ENCODE measurements at places on chromosomes 3 and 15.

DNA sequence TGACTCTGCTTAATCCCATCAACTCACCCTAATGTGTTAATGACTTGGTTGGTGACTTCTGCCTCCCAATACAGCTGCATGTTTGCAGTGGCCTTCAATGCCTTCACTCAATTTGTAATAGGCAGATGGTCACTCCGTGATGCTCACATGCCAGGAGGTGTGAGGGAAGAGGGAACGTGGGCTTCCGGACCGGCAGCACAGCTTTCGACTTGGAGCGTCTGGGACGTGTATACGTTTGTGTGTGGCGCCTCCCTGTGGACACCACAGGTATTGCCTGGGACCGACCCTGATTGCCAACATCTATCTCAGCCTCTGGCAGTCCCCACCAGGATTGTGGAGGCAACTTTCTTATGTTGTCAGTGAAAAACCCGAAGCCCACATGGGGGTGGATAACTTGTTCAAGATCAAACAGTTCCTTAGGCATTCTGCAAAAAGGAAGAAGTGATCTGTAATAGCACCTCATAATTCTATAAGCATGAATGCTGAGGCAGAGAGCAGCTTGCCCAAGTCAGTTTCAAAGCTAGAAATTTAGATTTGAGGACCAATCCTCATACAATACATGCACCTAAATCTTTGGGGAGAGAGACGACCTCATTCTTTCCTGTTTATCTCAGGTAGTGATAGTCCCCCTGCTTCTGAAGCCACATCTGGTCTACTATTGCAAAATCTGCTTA, 16.9 kb downstream of the MRPL46 start:
- peak; percentile 46 for DNase-seq

DNA sequence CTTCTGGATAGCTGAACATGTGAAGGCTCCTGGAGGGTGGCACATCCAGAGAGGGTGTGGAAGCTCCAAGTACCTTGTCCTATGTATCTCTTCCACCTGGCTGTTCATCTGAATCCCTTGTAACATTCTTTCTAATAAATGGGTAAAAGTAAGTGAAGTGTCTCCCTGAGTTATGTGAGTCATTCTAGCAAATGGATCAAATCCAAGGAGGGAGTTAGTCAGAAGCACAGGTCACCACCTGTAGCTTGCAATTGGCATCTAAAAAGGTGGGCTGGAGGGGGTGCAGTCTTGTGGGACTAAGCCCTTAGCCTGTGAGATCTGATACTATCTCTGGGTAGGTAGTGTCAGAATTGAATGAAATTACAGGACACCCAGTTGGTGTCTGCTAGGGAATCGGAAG, 71.0 kb downstream of the WWTR1 start:
- peak; percentile 90 for DNase-seq

DNA sequence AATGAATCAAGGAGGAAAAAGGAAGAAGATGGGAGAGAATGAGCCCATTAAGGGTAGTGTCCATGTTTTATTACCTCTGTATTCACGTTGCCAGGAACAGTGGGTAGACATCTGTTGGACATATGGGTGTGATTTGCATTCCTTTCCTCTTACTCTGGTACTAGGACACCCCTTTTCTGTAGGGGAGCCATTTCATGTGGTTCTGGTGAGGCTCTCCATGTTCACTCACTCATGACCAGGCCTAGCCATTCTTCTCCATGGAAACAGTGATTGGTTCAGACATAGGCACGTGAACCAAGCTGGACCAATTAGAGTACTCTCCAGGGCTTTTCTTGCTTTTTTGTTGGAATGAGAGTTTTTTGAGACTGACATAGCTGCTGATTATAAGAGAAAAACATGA, 39.6 kb upstream of the PDCD6IP start:
- peak; percentile 22 for DNase-seq

- DNase-seq: no peak
Observed at GRCh38 chr15:40270246-40270995, 12.4 kb downstream of the ANKRD63 start.

GRCh38 chr3:111319598-111319997, 222.4 kb upstream of the CD96 start:
- no peak for DNase-seq

DNA sequence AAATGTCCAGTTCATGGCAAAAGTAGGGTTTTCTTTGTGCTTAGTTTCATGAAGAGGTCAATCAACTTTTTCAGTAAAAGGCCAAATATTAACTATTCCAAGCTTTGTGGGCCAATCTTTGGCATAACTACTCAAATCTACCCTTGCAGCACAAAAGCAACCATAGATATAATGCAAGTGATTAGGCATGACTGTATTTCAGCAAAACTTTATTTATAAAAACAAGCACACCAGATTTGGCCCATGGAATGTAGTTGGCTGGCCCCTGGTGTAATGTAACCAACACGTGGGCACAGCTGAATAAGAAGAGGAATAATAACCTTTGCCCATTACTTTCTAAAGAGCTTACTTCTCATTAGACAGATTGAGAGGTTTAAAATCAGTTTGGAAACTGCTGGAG, 50.6 kb downstream of the CASR start:
- DNase-seq: no peak

DNA sequence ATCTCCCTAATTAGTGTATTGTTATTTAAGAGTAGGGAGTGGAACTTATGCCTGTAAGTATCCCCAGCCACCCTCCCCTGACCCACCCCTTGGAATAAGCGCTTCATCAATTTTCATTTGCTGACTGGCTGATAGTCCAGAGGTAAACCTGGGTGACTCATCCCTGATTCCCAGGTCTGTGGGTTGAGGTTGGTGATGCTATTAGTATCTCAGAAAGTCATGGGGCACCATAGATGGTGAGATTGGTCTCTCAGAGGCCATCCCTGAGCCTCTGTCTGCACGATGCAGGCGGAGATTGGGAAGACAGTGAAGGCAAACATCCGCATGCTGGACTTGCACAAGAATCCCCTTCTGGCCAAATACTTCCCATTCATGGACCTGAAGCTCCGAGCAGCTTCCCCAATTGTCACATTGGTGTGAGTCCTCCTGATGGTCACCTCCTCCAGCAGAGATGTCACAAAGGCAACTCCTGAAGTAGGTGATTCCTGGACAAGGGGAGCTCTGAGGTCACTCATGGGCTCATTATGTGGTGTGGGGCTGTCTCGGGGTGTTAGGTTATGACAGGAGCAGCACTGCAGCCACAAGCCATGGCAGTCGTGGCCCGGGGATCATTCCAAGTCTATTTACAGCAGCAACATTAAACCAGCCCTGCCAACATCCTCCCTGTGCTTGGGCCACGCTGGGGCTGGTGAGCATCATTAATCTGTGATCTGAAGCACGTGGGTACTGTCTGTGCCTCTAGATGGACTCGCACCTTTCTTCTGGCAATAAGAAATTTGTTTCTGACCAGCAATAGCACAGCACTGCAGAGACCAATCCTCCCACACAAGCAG, 6.8 kb upstream of the TXNRD3 start:
- no peak for DNase-seq

DNA sequence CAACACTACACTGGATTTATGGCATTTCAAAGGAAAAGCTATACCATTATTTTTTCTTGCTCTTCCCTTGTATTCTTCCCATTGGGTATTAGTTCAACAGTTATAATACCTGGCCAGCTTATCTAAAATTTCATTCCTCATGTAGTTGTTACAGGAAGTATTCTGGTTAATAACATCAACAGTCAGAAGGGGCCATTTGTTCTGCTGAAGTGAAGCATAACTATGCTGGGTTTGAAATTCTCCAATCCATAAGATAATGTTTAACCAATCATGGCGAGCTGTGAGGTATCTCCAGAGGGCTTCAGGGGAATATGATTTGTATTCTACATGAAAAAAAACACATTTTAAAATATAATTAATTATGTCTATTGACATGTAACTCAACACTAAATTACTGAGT, 43.4 kb downstream of the SPG11 start:
- DNase-seq: no peak

DNA sequence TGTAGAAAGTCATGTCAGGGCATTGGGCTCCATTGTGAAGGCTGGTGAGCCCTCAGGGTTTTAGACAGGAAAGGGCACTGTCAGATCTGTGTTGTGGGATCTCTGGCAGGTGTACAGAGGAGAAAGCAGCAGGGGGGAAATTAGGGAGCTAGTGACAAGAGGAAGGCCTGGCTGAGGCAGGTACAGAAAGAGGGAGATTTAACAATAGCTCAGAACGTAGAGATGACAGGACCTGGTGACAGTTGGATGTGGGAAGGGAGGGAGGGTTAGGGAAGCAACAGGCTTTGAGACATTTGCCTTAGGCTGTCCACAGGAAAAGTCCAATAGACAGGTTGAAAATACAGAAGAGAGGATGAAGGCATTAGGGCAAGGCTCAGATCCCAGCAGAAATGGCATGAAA, 288.1 kb downstream of the EPHB1 start:
- DNase-seq: no peak

DNA sequence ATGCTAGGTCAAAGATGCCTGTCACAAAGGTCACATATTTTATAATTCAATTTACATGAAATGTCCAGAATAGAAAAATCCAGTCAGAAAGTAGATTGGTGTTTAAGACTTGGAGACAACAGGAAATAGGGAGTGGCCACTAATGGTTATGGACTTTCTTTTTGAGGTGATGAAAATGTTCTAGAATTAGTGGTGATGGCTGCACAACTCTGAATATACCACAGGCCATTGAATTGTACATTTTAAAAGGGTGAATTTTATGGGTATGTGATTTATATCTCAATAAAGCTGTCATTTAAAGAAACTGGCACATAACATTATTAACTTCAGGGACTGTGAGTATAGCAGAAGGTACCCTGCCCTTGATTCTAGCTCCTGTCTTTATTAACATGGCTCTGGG, 15.8 kb downstream of the SPG11 start:
- no peak for DNase-seq

DNA sequence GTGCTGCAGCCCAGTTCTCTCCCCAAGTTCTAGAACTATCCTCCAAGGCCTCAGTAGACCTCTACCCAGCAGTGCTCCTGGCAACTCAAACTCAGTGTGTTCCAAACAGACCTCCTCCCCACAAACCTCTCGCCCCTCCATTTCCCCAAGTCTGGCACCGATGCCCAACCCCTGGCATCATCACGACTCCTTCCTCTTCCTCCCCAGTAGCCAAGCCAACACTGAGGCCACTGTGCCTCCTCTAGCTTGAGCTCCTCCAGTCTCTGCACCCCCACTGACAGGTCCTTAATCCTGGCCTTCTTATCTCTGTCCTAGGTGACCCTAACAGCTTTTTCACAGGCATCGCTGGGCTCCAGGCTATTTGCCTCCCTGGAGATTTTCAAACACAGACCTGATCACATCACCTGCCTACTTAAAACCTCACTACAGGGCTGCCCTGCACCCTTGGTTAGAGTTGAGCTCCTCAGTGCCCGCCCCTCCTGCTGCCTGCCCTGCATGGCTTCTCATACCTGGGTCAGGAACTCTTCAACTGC, 6.8 kb downstream of the ARPIN start:
- no peak for DNase-seq

- DNase-seq: peak; percentile 20
Observed at GRCh38 chr3:95333826-95334225, 1271.0 kb downstream of the NSUN3 start.

- DNase-seq: no peak
Observed at GRCh38 chr3:195247863-195248189, 23.1 kb downstream of the XXYLT1 start.

- DNase-seq: no peak
Observed at GRCh38 chr15:92443381-92443780, 49.7 kb downstream of the ST8SIA2 start.

DNA sequence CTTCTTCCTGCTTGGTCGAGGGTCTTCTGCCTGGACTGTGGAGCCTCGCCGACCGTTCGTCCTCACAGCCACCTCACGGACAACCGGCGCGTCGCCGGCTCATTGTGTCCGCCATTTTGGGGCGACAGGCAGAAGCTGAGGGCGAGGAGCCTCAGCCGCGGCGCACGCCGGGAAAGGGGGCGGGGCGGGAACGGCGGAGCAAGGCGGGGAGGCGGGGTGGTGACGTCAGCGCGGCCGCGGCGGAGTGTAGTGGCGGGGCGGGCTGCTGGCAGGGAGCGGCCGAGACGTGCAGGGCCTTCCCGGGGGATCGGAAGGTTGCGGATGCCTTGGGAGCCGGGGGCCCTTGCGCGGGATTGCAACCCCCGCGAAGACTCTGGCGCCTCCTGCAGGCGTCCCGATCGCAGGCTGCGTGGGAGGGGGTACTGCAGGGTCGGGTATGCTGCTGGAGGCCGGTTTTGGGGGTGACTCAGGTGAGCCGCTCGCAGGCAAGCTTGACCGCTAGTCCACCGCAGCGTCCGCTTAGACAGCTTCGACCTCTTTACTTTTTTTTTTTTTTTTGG, at the start of gene WDR82:
Gene WDR82, minus strand, starts transcription at position 140 of the 560 bp plus-strand sequence. CDS start 288 bp downstream, outside the sequence.
- peak; percentile 80 for DNase-seq

- DNase-seq: no peak
Observed at GRCh38 chr15:29704950-29705597, 117.2 kb downstream of the TJP1 start.

- DNase-seq: no peak
Observed at GRCh38 chr15:100898152-100898490, 18.5 kb downstream of the ALDH1A3 start.

GRCh38 chr15:58465866-58466517, 34.2 kb downstream of the LIPC start:
- DNase-seq: no peak

DNA sequence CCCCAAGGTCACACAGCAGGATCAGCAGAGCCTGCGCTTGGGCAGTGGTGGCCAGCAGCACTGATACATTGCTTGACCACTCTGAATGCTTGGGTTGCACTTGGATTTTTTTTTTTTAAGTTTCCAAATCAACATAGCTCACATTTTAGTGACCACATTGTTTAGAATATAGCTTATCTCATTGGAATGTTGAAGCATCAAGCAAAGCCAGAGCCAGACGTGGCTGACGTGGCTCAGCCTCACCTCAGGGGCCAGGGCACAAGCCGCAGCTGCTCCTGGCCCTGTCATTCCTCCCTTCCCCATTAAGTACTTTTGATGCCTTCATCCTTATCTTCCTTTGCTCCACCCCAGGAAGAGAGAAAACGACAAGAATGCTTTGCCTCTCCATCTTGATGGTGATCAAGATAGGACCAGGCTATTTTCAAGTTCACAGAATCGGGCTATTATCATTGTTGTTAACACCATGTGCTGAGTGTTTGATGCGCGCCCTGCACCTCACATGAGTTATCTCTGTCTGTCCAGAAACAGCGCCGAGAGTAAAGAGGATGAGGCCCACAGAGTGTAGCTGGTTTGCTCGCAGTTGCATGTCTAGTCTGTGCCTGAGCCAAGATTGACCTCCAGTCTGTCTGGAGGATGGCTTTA, 75.8 kb downstream of the AAGAB start:
- DNase-seq: peak; percentile 98

- no peak for DNase-seq
Observed at GRCh38 chr3:186383026-186383993, 21.3 kb upstream of the DGKG start.
